CD4-positive, alpha-beta T cell (primary cell): ENCODE measurements at places on chromosomes 5 and 9. TPM values are rescaled to one million over a fixed set of nuclear protein-coding genes. Genes with fewer than 3 reads are reported as not detected.

The NRG2 gene
- total RNA-seq: 0.17 TPM

The POLR1E gene
- total RNA-seq: 28.9 TPM

The CCL27 gene
- not detected for total RNA-seq

The EXD3 gene
- total RNA-seq: 14.9 TPM

The SPATA31A3 gene
- not detected for total RNA-seq

The SLC6A18 gene
- total RNA-seq: not detected

The AKNA gene
- total RNA-seq: 247 TPM

GRCh38 chr5:33817301-33817700 is 74.5 kb downstream of the ADAMTS12 start:
- no peaks in the 10 kb centered on the region for H3K4me1 ChIP-seq
- no peak for DNase-seq
- H3K36me3 ChIP-seq: no peaks in the 10 kb centered on the region

GRCh38 chr5:59069438-59070079 is 486.7 kb downstream of the RAB3C start:
- no peak overlapping the region for H3K27ac ChIP-seq
- no peak for DNase-seq
- H3K4me3 ChIP-seq: no peak overlapping the region
- no peaks in the 10 kb centered on the region for H3K36me3 ChIP-seq
- H3K4me1 ChIP-seq: no peaks in the 10 kb centered on the region

DNA sequence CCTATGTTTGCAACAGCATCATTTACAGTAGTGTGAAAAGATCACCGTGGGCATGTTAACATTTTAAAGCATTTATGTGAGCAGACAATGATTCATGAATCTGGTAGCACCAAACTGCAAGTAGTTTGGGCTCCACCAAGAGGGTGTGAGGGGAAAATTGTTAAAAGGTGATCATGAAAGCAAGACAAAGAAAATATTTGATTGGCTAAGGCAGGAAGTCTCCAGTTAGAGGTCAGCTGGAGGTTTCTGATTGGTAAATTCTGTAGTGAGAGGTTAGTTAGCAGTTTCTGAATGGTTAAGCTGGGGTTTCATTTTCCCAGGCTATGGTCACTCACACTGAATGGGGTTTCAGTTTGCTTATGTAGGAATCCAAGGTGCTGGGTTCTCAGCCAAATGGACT is 13.5 kb upstream of the DRD1 start:
- H3K27me3 ChIP-seq: peaks cover 21% of the 10 kb centered on the region
- H3K4me1 ChIP-seq: no peaks in the 10 kb centered on the region
- no peak overlapping the region for H3K27ac ChIP-seq
- DNase-seq: no peak
- no peak overlapping the region for H3K4me3 ChIP-seq
- H3K36me3 ChIP-seq: no peaks in the 10 kb centered on the region

DNA sequence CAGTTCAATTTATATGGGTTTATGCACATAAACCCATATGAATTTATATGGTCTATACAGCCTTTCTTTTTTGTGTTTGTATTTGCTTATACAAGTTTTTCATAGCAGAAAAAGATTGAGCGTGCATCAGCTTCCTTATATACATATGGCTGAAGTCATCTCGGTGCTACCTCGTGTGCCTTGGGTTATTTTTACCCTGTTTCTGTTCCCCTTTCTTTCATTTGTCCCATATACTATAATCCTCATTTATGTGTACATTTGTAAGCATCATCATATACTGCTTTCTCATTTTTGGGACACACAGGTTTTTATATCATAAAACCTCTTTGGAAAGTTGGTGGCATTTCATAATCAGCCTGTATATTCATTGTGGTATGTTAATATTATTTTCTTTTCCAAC is 107.8 kb upstream of the ADAMTSL1 start:
- H3K27ac ChIP-seq: no peak overlapping the region
- H3K27me3 ChIP-seq: no peaks in the 10 kb centered on the region
- no peaks in the 10 kb centered on the region for H3K4me1 ChIP-seq

- H3K27ac ChIP-seq: no peak overlapping the region
- no peaks in the 10 kb centered on the region for H3K4me1 ChIP-seq
- no peaks in the 10 kb centered on the region for H3K36me3 ChIP-seq
Measured at GRCh38 chr5:2897276-2897961, 145.9 kb upstream of the IRX2 start.

DNA sequence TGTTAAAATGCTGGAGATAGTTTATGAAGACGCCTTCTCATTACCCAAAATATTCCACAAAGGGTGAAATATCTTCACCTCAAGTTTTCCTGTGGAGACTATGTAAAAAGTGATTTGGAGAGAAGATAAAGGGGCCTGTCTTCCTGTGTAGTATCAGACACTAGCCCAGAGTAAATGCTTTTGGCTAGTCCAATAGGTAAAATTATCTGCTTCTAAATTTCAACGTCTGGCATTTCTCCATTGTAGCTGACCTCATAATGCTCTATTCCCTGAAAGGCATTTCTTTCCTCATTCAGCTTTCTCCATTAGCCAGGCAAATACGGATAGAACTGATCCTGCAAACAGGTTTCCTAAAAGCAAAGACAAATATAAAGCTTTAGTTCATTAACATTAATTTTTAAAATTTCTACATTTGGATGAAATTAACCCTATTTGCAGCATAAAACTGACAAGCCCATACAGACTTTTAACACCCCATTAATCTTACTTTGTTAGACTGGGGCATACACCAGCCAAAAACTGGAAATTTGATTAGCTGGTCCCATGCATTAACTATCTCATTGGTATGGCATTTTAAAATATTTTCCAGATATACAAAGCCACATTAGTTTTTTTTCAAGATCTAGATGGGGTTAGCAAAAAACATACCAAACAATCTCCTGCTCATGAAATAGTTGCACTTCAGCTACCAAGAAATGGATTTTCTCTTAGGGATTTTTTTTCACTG is 548.8 kb downstream of the EFNA5 start:
- no peaks in the 10 kb centered on the region for H3K27me3 ChIP-seq
- no peaks in the 10 kb centered on the region for H3K36me3 ChIP-seq
- H3K4me3 ChIP-seq: no peak overlapping the region
- no peaks in the 10 kb centered on the region for H3K4me1 ChIP-seq
- no peak for DNase-seq
- no peak overlapping the region for H3K27ac ChIP-seq

GRCh38 chr5:111834926-111835599 is 78.1 kb upstream of the NREP start:
- no peak overlapping the region for H3K4me3 ChIP-seq
- no peak for DNase-seq
- H3K36me3 ChIP-seq: no peaks in the 10 kb centered on the region
- no peak overlapping the region for H3K27ac ChIP-seq

GRCh38 chr5:181037365-181037861 is 2.7 kb upstream of the BTNL9 start:
- no peak for DNase-seq
- peaks cover 18% of the 10 kb centered on the region for H3K27me3 ChIP-seq

DNA sequence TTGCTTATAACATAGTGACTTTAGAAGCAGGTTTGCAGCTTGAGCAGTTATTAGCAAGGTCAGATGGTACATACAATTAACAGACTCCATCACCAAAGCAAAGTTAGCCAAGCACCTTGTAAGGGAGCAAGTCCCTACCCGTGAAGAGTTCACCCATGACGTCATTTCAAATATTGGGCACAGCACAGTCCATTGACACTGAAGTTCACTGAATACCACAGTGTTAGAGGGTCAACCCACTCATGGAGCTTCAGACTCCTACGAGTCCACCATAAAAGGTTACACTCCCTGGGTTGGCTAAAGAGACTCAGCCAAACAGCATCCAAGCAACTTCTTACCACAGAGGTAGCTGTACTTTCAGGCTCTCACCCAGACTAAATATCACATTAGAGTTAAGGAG is 77.5 kb downstream of the GALNT10 start:
- H3K27ac ChIP-seq: no peak overlapping the region
- peaks cover 16% of the 10 kb centered on the region for H3K4me1 ChIP-seq
- no peak overlapping the region for H3K4me3 ChIP-seq
- no peaks in the 10 kb centered on the region for H3K36me3 ChIP-seq
- DNase-seq: no peak
- H3K27me3 ChIP-seq: no peaks in the 10 kb centered on the region

- H3K36me3 ChIP-seq: no peaks in the 10 kb centered on the region
- no peak overlapping the region for H3K4me3 ChIP-seq
- H3K4me1 ChIP-seq: no peaks in the 10 kb centered on the region
- DNase-seq: no peak
Measured at GRCh38 chr5:66661149-66661548, 65.0 kb downstream of the MAST4 start.

- no peak for DNase-seq
- no peaks in the 10 kb centered on the region for H3K27me3 ChIP-seq
- H3K36me3 ChIP-seq: no peaks in the 10 kb centered on the region
- no peak overlapping the region for H3K4me3 ChIP-seq
- no peaks in the 10 kb centered on the region for H3K4me1 ChIP-seq
Measured at GRCh38 chr5:149089796-149090195, 26.9 kb upstream of the SH3TC2 start.

DNA sequence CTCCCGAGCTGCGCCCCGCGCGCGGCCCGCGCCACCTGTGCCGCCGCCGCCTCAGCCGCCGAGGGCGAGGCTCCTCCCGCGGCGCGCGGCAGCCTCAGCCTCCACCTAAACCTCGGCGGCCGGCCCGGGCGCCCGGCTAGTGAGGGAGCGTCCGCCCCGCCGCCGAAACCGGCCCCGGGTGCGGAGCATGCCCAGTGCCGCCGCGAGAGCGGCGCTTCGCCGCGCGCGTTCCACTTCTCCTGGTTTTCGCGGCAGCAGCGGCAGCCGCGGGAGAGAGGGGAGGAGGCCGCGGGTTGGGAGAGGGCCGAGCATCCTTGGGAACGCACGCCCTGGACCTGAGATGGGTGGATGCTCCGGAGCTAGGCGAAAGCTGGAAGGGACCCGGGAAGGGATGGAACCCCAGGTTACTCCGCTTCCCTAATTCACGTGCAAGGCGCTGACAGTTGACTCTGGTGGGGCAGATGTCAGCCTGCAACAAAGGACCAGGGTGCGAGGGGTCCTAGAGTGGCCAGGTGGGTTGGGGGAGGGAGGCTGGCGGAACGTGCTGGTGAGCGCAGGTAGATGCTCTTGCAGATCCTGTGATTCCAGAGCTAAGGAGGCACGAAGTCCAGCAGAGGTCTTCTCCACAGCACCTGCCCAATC is at the start of gene CTNND2:
Gene CTNND2 (minus strand): TSS at position 182 of the 642 bp plus-strand sequence. CDS start 593 bp downstream, outside the sequence.
- H3K27ac ChIP-seq: no peak within 1 kb of the TSS
- H3K4me3 ChIP-seq: no peak within 1 kb of the TSS
- DNase-seq: no peak
- no peaks in the 10 kb centered on the region for H3K4me1 ChIP-seq
- no peaks in the 10 kb centered on the region for H3K36me3 ChIP-seq
- H3K27me3 ChIP-seq: peaks cover 33% of the 10 kb centered on the region

GRCh38 chr5:107799306-107799705 is 128.6 kb upstream of the EFNA5 start:
- H3K4me1 ChIP-seq: no peaks in the 10 kb centered on the region
- H3K27me3 ChIP-seq: no peaks in the 10 kb centered on the region
- no peak overlapping the region for H3K4me3 ChIP-seq
- DNase-seq: no peak
- no peak overlapping the region for H3K27ac ChIP-seq
